ENCODE measurements at places on chromosomes 2 and 18.

GRCh38 chr2:195672674-195673073 is 15.6 kb downstream of the SLC39A10 start:
- DNase-seq = no peak

DNA sequence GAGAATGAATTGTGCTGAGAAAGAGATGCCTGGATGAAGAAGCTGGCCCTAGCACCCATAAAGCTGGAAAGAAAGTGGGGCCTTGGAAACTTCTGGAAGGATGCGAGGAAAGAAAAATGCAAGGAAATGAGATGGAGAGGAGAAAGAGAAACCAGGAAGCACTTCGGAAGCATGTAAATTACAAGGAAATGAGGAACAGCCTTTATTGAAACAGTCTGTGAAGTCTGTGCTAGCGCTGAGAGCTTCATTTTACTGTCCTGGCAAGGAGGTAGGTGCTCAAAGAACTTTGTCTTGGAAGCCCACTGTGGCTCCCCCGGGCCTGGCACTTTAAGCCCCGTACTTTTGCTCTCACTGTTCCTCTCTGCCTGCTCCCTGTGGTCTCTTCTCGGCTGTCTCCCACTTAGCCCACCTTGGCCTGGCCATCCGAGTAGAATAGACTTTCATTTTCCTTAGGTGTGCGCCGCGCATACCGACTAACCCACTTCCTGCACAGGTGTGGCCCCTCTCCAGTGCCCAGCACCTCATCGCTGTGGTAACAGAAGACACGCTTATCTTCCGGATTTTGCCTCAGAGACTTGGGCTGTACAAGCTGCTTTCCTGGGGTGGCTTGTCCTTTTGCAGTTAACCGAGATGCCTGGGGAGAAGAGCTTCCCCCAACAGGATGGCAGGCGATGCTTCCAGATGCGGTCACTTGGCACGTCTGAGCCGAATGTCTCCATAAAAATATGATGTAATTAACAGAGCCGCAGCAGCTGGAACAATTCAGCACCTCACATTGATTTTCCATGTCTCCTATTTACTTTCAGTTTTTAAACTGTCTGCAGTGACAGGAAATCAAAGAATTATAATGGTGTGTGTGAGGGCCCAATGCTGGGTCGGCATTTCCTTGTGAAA is 199.6 kb downstream of the HRH4 start:
- no peak for DNase-seq

DNA sequence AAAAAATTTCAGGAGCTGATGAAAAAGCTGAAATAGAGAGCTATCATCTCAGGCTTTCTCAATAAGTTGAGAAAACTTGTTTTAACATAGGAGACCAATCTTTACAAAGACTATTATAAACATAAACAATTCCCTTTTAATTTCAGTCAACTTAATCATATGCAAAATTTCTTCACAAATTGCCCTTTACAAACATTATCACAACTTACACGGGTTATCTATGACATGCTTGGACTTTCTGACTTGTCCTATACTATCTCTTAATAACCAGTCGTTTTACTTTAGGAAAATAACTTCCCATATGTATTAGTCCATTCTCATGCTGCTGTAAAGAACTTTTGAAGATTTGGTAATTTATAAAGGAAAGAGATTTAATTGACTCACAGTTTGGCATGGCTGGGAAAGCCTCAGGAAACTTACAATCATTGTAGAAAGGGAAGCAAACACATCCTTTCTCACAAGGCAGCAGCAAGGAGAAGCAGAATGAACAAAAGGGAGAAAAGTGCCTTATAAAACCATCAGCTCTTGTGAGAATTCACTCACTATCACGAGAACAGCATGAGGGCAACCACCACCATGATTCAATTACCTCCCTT is 1583.7 kb upstream of the CELF4 start:
- DNase-seq = no peak

- DNase-seq = no peak
Measured at GRCh38 chr18:13374096-13374467, 155.5 kb downstream of the LDLRAD4 start.

GRCh38 chr2:229416116-229416694 is 145.1 kb upstream of the PID1 start:
- no peak for DNase-seq

DNA sequence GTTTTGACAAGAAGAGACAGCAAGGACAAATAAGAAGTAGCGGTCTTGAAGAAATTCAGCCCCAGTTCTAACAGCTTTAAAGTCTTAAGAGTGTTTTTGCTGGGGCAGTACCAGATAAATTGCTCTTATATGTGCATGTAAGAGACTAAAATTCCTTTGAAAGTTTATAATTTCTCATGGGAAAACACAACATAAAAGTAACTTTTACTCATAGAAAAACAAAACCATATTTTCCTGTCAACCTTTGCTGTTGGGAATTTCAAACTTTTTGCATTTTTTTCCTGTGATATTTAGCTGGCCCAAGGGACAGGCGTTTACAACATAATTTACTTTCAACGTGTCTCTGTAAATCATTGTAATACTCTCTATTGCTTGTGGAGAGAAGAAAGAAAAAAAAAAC is 767.8 kb upstream of the ZEB2 start:
- DNase-seq = no peak

GRCh38 chr2:1236606-1237005 is 176.7 kb upstream of the TPO start:
- DNase-seq = no peak

GRCh38 chr18:22084547-22084946 is 84.8 kb upstream of the GATA6 start:
- no peak for DNase-seq

DNA sequence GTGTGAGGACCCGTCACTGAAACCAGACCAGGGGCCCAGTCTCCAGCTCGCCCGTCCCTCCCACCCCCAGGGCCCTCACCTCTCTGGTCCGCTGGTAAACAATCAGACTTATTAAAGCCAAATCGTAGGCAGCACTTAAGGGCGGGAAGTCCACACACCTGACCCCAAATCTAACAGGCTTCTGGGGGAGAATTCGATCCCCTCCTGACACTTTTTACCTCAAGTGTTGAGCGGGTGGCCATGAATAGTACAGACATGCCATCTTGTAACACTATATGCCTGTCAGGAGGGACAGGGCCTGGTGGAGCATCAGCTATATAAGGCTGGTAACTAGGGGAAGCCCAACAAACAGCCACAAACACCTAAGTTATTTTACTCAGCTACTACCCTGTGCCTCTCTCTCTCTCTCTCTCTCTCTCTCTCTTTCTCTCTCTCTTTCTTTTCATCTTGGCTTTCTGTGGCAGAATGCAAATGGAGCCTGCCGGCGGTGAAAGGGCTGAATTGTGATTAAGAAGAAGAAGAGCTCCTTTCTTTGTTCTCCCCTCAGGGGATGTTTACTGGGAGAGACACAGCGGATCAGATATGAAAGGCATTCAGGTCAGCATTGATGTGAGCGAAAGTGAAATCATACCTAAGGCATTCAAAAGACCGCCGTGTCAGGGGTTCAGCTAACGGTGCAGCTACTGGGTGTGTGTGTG is 9.5 kb downstream of the ZEB2 start:
- no peak for DNase-seq

DNA sequence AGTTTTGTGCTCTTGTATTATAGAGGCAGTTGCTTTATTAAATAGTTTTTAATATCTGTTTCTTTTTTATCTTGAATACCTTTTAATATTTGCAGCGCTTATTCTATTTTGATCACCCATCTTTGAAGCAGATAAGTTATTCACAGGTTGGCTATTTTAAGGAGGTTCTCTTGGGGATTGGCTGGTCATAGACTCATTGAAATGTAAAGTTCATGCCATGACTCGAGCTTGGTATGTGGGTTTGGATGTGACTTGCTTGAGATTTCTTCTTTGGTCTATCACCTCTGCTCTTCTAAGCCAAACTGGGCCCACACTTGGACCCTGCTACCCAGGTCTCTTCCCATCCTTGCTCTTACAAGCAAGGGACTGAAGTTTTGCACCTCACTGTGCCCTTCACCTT is 33.6 kb downstream of the FARP2 start:
- no peak for DNase-seq

- no peak for DNase-seq
Measured at GRCh38 chr2:205675861-205676516, 6.3 kb upstream of the NRP2 start.

- DNase-seq = no peak
Measured at GRCh38 chr2:83168377-83168776, 1290.7 kb downstream of the SUCLG1 start.

Measured in stimulated activated CD8-positive, alpha-beta memory T cell treated with anti-CD3 and anti-CD28 coated beads, Interleukin-4, amount 100 ng/mL, for 24 hours (primary cell).